Fibroblast of the aortic adventitia (primary cell): ENCODE measurements at places on chromosomes 6 and 20. TPM values are rescaled to one million over a fixed set of nuclear protein-coding genes. Genes with fewer than 3 reads are reported as not detected.

GRCh38 chr6:150531957-150532356 is 67.7 kb upstream of the PLEKHG1 start:
- DNase-seq, result no peak

RSPO3 gene
- 2.5 and 7.9 TPM in 2 replicates for total RNA-seq

ESF1 gene
- total RNA-seq, result 15.6 and 55.8 TPM in 2 replicates

TMEM14A gene
- 16.3 and 60.1 TPM in 2 replicates for total RNA-seq
